Nucleus accumbens (tissue), 56 donors: ENCODE measurements at places on chromosomes 1 and 21.

GRCh38 chr1:31595836-31596736 lies 19.8 kb downstream of the TINAGL1 start:
- no peak for DNase-seq

DNA sequence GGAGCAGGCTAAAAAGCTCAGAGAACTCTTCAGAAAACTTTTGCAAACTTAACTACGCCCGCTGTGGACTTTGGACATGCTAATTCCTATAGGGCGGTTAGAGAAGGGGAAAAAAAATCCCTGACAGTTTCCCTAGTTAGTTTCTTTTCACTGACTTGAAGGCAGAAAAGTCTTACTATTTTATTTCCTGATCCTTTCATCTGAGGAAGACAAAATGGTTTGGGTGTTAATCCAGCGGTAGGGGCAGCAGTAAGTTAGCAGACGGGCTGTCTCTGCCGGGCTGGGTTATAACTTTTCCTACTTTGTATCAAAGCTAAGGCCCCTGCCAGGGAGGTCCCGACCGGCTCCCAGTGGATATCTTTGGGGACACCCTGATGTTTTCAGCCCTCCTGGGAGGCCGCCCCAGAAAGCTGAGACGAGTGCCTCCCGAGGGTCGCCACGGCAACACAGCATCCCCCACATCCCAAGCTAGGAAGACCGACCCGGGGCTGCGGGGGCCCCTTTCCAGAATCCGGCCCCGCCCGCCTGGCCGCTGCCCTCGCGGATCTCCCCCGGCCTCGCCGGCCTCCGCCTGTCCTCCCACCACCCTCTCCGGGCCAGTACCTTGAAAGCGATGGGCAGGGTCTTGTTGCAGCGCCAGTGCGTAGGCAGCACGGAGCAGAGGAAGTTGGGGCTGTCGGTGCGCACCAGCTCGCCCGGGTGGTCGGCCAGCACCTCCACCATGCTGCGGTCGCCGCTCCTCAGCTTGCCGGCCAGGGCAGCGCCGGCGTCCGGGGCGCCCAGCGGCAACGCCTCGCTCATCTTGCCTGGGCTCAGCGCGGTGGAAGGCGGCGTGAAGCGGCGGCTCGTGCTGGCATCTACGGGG lies 162.6 kb downstream of the RUNX1 start:
- no peak for DNase-seq

GRCh38 chr1:168917796-168918195 lies 188.7 kb upstream of the ATP1B1 start:
- DNase-seq = no peak

- no peak for DNase-seq
These were observed at the start of gene PDC for GRCh38 chr1:186461014-186461413. PDC (minus strand) TSS chr1:186461114; CDS start chr1:186449459, 11,655 bp downstream.

DNA sequence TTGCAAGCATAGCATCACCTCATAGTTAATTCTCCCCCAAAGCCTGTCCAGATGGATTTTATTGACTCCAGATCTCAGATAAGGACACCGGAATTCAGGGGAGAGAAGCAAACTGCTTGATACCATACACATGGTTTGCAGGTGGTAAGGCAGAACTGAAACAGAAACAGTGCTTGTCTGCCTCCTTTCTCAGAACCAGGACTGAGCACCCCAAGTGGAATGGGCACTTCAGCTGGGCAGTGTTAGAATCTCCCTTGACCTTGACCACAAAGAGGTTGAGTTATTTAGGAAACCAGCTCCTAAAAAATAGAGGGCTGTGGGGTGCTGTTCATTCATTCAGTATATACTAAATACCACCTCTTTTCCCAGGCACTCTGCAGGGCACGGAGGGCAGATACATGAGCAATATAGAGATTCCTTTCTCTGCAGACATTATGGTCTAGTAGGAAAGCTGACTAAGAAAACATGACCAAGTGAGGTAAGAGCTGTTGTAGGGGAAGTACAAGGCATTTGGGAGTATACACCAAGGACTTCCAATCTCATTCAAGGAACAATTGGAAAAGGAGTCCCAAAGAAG lies 185.2 kb downstream of the C1orf94 start:
- DNase-seq = no peak

- no peak for DNase-seq
These were observed 476.0 kb upstream of the CAMK1G start for GRCh38 chr1:209107535-209107934.

DNA sequence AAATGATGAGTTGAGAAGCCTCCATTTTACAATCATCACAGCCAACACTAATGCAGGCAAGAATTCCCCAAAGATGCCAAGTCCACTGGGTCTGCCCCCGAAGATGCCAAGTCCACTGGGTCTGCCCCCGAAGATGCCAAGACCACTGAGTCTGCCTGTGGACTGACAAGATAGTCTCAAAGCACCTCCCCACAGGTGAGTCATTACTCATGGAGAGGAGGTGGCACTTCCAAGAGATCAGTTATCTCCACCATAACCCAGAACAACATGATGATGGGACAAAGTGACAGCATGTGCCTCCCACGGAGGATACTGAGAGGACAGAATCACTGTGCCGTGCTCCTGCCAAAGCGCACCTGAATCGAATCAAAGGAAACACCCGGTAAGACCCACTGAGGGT lies 4.8 kb downstream of the PTTG1IP start:
- DNase-seq = no peak

- DNase-seq = no peak
These were observed 86.2 kb downstream of the EIF4G3 start for GRCh38 chr1:21090463-21090862.

DNA sequence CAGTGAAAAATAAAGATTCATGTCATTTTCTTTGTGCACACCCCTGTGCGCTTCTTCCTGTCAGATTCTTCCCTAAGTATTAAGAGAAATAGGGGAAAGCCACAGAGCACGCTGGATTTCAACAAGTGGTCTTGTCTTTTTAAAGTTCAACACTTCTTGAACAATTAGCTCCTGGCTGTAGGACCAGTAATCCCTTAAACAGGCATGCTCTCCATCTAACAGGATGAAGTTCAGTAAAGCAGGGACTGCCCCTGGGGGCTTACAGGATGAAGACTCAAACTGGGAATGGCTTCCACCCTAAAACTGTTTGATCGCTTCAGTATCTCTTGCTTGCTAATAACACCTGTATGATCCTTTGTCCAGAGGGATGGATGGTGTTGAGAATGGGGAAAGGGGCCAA lies 4.2 kb downstream of the PSMB4 start:
- no peak for DNase-seq

DNA sequence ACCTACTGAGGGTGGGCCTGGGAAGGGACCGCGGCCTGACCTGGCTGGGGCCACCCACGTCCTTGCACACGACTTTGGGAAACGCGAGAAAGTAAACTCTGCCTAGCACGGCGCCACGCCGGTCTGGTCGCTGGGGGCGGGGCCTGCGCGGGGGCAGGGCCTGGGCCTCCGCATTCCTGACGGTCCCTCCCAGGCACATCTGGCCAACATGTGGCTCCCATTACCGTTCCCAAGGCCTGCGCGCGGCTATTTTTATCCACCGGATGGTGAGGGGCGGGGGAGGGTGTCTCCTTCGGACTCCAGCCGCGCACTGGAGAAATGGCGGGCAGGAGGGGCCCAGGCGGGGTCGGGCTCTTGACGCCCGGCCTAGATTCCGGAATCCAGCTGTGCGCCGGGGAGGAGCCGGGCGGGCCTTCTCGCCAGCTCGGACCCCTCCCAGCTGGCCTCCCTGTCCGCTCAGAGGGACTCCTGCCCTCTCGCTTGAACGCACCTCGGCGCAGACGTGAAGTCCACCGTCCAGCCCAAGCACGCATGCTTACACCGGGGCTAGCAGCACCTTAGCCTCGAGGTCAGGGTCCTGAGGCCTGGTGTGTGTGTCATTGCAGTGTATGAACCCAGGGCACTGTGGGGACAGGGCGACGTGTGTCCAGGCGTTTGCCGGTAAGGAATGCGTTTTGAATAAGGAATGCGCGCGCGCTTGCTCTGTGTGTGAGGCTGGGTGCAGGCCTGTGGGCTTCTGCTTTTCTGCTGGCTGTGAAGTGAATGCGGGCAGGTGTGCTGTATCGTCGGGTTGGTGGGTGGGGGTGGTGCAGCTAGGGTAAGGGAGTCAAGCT lies 2.1 kb downstream of the EVA1B start:
- no peak for DNase-seq

DNA sequence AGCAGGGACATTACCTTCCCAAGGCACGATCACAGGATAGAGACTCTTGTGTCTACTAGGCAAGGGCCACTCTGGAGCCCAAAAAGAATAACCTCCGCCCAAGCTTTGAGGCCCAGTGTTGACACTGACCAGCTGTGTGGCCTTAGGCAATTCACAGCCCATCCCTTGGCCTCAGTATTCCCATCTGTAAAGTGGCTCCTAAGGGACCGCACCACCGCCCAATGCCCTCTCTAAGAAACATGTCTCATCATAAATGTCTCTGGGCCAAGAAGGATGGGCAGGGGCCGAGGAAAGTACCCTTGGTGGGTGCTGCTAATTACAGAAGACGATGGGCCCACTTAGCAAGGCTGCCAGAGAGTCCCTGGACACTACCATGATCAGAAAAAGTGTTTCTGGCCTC lies 628 bp downstream of the ARHGEF19 start:
- DNase-seq = no peak

GRCh38 chr1:218874313-218874712 lies 299.4 kb upstream of the LYPLAL1 start:
- no peak for DNase-seq

DNA sequence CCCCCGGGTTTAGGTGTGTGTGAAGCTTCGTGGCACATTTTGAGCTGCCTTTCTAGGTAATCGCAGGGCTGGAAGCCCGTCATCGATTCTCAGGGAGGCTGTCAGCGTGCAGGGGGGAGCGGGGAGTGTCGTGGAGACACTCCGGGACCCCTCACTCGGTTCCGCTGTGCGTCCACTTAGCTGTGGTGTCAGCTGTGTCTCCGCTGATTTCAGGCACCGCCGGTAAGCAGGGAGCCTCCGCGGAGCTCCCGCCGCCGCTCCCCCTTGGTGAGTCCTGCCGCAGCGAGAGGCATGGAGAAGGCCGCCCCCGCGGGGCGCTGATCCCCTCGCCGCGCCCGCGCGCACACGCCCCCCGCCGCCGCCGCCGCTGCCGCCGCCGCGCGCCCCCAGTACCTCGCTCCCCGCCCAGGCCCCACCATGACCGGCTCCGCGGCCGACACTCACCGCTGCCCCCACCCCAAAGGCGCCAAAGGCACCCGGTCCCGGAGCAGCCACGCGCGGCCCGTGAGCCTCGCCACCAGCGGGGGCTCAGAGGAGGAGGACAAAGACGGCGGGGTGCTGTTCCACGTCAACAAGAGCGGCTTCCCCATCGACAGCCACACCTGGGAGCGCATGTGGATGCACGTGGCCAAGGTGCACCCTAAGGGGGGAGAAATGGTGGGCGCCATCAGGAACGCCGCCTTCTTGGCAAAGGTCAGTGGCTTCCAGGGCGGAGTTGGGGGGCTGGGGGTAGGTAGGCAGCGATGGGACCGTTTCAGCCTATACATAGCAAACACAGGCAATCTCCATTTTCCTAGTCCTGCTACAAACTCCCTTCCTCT lies 995 bp downstream of the VASH2 start:
- no peak for DNase-seq

GRCh38 chr1:1664941-1665814 lies 6.4 kb upstream of the CDK11B start:
- no peak for DNase-seq

DNA sequence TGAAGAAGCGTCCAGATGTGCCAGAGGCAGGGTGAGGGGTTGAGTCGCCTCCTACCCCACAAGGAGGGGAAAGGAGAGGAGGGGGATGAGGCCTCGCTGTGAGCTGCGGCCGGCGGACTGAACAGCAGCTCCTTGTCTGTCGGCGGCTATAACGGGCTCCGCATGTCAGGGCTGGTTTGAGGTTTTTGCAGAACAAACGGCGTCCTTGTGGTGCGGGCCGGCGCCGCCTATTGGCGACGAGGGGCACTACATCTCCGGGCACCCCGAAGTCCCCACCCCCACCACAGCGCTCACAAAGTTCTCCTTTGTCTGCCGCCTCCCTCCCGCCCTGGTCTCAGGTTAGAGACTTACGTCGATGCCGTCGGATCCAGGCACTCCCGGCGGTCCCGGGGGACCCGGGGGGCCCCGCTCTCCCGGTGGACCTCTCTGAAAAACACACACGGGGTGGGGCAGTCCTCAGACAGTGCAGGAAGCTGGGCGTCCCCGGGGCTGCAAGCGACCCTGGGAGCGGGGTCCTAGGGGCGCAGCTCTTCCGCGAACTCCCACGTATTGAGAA lies 1.8 kb downstream of the COL9A2 start:
- DNase-seq = peak; percentile 74

DNA sequence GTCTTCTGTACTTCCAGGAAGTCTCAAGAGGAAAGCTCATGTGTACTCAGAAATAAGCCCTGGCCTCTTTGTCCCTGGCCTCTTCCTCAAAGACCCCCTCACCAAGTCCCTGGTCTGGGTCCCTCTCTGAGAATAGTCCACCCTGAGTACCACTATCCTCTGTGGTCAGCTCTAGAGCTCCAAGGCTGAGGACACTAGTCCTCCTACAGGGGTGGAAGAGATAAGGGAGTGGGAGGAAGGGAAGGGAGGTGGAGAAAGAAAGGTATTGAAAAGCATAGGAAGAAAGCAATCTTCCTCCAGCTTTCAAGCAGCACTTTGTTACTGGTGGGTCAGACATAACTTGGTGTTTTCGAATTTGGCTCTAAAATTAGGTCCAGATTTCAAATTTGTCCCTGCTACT lies 181.4 kb downstream of the NRIP1 start:
- no peak for DNase-seq

GRCh38 chr1:171134204-171134923 lies 43.7 kb downstream of the FMO3 start:
- no peak for DNase-seq

DNA sequence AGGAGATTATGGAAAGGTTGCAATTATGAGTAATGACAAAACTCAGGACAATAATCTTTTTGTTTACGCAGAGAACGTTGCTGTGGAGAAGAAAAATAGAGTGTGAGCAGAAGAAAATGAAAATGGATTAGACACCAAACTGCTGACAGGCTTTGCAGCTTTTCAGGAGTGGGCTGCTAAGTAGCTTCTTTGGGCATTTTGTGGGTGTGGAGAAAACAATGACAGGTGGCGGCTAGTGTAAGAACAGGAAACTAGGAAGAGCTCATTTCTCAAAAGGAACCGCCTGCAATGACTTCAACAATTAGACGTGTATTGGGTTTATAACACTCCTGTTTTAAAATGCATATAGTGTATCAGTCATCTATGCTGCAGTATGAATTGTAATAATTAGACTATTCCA lies 18.3 kb upstream of the PALMD start:
- no peak for DNase-seq

- DNase-seq = no peak
These were observed 26.0 kb downstream of the MACF1 start for GRCh38 chr1:39230261-39231190.

GRCh38 chr1:230424391-230425251 lies 1.5 kb downstream of the PGBD5 start:
- no peak for DNase-seq

- DNase-seq = no peak
These were observed 2.4 kb downstream of the ZMYND12 start for GRCh38 chr1:42453386-42453785.

GRCh38 chr1:2934156-2934540 lies 87.1 kb upstream of the ACTRT2 start:
- DNase-seq = no peak
